SHP77 (cell line): ENCODE measurements at places on chromosomes 12 and 14.

DNA sequence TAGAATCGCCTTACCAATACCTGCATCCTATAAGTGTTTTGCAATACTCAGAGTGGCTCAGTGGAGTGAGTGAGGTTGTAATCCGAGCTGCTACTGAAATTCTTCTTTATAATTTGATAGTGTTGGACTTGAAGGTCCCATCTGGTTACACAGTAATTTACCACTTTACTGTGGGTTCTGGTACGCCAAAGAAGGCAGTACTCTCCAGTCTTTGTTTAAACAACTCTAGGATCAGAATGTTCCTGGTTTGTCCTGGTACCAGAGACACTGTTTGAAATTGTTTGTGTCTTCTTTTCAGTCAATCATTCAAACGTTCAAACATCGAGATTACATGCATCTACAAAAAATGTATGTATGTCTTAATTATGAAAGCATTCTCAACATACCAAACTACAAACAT lies 51.3 kb upstream of the AMN1 start:
- DNase-seq = no peak

- no peak for DNase-seq
These were observed 54.4 kb upstream of the HMGA2 start for GRCh38 chr12:65769880-65770279.

- DNase-seq = no peak
These were observed 39.0 kb downstream of the ACTN1 start for GRCh38 chr14:68939893-68940613.

DNA sequence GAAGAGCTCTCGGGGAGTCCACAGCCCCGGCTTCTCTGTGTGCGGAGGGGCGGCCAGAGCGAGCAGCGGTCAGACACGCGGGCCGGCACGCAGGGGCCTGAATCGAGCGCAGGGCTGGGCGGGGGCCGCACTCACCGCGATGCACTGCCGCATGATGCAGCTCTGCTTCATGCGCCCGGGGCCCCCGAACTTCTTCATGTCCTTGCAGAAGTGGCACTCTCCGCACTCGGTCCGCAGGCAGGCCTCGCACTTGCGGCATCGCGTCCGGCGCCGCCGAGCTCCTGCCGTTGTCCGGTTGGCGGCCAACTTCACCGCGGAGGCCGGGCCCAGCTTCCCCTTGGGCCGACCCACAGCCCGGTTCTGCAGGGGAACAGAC lies 53.1 kb downstream of the RNF34 start:
- no peak for DNase-seq

- no peak for DNase-seq
These were observed 34.6 kb downstream of the LTBP2 start for GRCh38 chr14:74577247-74577947.

GRCh38 chr12:112539221-112539620 lies 120.5 kb downstream of the PTPN11 start:
- no peak for DNase-seq

GRCh38 chr12:97288531-97288930 lies 174.1 kb upstream of the RMST start:
- DNase-seq = no peak

DNA sequence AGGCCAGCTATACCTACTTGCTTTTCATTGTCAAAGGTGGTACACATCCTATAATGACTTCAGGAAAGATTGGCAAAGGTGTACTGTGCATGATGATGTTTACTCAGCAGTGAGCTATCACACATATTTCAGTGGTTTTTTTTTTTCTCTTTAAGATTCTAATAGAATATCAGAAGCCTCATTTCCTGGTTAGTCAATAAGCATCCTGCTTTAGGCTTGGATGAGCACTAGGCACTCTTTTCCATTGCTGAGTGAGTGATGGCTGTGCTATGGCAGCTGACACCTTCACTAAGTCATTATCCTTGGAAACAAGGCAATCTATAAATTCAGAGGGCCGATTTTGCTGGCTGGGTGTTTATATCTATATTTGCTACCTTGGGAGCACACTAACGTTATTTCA lies 161.1 kb upstream of the RASSF8 start:
- DNase-seq = no peak

GRCh38 chr14:91573894-91574837 lies 64.1 kb upstream of the PPP4R3A start:
- DNase-seq = peak; percentile 60

GRCh38 chr12:19539836-19540235 lies 100.5 kb downstream of the AEBP2 start:
- no peak for DNase-seq

GRCh38 chr14:31439561-31439960 lies 17.7 kb downstream of the DTD2 start:
- no peak for DNase-seq

DNA sequence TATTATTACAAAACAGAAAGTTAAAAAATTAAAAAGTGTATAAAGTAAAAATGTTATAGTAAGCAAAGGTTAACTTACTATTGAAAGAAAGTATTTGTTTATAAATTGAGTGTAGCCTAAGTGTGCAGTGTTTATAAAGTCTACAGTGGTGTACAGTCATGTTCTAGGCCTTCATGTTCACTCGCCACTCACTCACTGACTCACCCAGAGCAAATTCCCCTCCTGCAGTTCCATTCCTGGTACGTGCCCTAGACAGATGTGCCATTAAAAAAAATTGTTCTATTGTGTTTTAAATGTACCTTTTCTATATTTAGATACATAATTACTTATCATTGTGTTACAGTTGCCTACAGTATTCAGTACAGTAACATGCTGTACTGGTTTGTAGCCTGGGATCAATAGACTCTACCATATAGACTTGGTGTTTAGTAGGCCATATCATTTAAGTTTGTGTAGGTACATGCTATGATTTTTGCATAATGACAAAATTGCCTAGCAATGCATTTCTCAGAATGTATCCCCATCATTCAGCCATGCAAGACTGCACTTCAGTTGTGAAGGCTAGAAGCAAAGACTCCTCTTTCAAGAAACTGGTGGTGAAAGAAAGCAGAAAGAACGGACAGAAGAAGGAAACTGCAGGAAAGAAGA lies 100.6 kb downstream of the DACT1 start:
- DNase-seq = no peak

- no peak for DNase-seq
These were observed 11.6 kb downstream of the PRKAB1 start for GRCh38 chr12:119679490-119679889.

DNA sequence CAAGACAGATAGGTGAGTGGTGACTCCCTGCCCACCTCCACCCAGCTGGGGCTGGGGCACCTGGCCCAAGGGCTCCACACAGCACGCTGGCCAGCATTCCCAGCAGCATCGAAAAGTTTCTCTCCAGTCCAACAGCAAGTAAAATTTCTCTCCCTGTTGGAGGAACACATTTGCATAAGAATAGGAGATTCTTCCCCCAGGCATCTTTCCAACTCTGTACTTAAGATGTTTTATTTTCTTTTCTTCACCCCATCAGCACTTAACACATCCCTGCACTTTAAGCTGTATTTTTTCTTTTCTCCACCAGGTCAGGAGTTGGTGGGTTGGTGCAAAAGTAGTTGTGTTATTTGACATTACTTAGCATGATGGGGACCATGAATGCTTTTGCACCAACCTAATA lies 47.2 kb downstream of the OR9K2 start:
- no peak for DNase-seq

- DNase-seq = peak; percentile 2
These were observed 159.3 kb downstream of the PDE3A start for GRCh38 chr12:20527417-20528163.

DNA sequence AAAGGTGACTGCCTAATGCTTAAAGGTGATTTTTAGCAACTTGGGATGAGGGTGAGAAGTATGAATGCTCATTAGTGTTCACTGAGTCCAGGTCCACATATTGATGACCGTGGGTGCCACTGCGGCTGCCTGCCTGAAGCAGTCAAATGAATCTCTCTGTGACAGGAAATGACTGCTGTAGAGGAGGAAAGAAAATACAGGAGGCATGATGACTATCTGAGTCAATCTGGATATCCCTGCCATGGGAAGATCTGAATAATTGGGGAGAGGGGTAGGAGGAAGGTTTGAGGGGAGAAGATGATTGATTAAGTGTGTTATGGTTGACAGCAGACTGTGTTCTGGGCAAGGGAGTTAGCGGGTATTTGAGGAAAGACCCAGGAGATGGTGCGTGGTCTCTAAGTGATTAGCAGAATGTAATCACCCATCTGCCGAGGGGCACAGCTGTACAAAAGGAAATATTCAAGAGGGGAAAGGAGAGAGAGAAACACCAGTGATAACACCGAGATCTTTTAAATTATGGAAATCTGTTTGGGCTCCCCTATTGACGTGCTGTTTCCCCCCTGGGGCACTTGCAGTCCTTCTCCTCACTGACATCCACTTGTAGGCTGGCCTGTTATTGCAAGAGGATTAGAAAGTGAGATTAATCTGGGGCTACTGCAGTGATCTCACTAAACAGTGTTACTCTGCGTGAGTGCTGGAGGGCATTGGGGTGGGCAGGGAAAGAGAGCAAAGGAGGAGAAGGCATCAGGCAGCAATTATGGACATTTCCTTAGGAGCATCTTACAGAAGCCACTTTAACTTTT lies 97.7 kb downstream of the AKAP6 start:
- peak; percentile 4 for DNase-seq

GRCh38 chr14:94568186-94568585 lies 6.9 kb downstream of the SERPINA4 start:
- DNase-seq = no peak

- DNase-seq = no peak
These were observed 27.5 kb downstream of the APOBEC1 start for GRCh38 chr12:7638064-7638759.

- no peak for DNase-seq
These were observed 4.1 kb upstream of the DAO start for GRCh38 chr12:108875682-108876361.

- peak; percentile 29 for DNase-seq
These were observed 10.0 kb downstream of the STAC3 start for GRCh38 chr12:57240926-57241401.

DNA sequence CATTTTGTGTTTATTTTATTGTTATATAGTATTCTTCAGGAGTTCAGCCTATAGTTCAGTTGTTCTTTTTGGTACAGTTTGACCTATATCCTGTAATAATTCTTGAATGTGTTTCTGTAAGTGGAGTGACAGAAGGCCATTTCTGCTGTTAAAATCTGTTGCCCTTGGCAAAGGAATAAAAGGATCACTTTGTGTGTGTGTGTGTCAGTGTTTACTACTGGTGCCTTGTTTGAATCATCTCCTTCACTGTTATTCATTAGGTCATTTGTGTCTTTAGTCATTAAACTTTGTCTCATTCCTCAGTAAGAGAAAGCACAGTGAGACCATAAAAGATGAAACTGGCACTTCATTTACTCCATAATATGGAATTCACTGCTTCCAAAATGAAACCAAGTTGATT lies 130.7 kb downstream of the TMTC2 start:
- no peak for DNase-seq

DNA sequence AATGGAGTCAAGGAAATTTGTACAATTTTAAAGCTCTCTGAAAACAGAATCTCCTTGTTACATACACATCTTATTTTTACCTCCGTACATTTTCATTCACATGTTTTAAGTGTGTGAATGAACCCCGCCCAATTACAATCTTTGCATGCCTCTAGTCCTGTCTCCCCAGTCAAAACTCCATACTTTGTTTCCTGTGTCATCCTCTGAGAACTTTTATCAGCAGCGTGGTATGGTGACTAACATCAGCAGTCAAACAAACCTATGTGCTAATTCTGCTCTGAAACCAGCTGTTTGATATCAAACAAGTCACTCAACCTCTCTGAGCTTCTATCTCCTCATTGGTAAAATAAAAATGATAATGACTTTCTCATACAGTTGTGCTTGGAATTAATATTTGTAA lies 15.8 kb upstream of the ERGIC2 start:
- no peak for DNase-seq

GRCh38 chr14:35133542-35134328 lies 11.4 kb downstream of the PRORP start:
- DNase-seq = no peak

DNA sequence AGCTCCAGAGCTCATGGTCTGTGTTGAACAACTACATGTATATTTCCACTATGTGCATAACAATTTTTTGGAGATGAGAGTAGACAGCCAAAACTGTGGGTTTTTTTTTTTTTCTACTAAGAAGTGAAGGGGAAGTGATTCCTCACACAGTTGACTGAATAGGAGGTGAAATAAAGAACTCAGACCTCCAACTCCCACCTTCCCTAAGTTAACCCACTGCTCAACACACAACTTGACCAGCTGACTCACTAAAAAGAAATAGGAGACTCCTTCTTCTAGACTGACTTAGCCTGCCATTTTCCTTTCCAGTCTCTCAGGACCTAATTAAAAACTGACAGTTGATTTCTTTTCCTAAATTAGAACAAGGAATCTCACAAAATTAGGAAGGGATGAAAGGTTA lies 1.7 kb downstream of the M6PR start:
- no peak for DNase-seq

DNA sequence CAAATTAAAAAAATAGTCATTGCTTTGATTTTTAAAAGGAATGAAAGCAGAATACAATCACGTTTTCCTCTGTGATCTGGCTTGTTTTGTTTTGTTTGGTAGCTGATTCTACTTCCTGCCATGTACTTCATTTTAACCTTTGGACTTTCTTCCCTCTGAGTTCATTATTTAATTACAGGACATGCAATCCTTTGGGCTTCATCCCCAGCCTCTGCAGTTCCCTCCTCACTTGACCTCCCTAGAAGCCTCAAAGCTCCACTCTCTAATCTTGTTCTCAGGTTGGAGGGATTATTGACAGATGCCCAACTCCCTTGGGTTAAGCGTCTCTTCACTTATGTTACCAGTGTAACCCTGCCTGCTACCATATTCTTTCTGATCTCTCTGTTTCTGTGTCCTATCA lies 967.9 kb upstream of the SEL1L start:
- no peak for DNase-seq

- DNase-seq = no peak
These were observed 33.1 kb upstream of the NOS1 start for GRCh38 chr12:117394491-117394890.
